ENCODE measurements at places on chromosomes 1 and 21.
A peak's percentile ranks its signal among the peaks of the same experiment; 100 is the strongest.

DNA sequence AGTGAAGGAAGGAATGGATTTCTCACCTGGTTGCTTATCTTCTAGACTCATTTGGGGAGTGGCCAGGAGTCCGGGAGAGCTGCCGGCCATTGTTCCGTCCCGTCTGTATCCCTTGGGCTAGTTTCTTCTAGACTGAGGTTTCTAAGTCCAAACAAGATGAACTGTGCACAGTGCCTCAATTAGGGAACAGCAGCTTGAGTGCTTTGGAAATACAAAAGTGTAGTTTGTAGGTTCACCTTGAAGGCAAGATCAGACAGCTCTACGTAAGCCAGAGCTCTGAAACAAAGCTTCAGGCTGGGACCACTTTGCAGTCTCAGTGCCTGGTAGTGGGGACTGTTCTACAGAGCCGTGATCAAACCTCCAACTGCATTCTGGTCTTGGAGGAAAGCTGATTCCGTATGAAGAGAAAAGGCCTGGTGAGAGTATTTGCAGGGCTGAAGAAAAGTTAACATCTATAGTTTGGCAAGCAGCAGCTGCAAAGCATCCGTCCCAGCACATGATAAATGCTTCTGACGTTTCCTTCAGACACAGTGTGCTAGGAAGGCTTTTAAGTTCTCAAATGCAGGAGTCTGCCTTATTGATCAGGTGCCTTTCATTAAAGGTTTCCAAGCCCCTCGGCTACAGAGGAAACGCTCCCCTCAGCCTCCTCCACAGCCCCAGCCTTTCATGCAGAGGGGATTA lies 432.8 kb downstream of the KIF26B start:
- DNase-seq: no peak

DNA sequence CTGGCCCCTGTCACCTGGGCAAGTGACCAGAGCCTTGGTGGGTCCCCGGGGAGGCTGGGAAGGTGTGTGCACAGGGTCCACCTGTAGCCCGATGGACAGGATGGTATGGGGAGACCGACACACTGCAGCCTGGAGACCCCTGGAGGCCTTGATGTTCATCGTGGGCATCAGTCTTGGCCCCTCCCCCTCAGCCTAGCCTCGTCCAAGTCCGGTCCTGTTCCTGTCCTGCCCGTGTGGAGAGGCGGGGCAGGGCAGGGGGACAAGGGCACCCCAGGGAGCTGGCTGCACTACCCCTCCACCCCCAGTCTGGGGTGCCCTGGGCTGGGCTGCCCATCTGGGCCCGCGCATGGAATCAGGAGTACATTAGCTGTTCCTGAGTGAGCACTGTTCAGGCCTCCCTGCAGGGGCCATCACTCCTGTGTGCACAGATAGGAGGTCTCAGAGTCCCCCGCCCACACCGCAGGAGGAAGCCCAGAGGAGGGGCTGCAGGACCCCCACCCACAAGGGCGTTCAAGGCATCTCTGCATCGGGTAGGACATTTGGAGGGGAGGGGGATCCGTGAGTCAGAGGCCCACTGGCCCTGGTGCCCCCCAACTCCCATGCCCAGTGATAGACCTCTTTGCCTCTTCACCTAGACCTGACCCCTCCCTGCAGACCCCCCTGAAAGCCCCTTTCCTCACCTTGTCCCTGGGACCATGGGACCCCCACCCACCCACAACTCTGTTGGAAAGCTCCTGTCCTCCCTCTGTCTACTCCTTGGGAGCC lies 63.2 kb downstream of the WNT9A start:
- DNase-seq: no peak

DNA sequence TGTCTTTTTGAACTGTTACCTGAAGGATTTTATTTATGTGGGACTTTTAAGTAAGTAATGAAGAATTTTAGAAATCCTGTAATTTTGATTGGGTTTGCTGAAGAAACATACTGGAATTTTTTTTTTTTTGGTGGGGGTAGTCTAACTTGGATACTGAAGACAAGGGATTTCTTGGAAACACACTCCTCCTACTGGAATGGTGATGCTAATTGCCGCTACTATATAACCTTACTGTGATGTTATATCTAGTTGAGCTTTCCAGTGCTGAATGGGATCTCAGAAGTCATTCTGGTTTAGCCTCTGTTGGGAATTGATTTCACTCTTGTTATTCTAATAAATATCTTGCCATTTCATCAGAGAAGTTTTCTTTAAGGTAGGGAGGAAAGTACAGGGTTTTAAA lies 8.4 kb downstream of the PPP2R5A start:
- DNase-seq: no peak

DNA sequence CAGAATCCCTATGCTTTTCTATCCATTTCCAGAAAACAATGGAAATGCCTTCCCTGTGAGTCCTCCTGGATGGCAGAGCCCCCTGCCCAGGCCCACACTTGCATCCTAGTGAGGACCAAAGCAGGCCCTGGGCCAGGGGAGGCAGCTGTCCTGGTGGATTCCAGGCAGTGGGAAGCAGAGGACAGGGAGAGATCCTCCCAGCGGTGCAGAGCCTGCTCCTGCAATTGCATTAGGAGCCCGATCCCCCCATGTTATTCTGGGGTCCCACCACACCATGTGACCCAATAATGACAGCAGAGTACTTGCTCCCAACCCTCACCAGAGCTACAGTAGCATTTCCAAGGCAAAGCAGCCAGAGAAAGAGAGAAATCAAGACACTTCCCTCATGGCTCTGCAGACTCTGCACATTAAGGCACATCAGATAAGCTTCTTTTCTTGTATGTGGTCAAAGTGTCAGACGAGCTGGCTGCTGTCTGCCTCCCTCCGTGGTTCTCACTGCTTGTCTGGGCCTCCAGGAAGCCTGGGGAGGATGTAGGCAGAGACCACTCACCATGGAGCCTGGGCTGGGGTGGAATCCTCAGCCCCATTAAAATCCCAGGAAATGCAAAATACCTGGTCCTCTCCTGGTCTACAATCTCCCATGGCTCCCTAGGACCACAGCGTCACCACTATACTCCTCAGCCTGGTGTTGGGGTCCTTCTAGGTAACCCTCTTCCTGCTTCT lies 54.9 kb upstream of the RUNX3 start:
- peak; percentile 72 for DNase-seq

DNA sequence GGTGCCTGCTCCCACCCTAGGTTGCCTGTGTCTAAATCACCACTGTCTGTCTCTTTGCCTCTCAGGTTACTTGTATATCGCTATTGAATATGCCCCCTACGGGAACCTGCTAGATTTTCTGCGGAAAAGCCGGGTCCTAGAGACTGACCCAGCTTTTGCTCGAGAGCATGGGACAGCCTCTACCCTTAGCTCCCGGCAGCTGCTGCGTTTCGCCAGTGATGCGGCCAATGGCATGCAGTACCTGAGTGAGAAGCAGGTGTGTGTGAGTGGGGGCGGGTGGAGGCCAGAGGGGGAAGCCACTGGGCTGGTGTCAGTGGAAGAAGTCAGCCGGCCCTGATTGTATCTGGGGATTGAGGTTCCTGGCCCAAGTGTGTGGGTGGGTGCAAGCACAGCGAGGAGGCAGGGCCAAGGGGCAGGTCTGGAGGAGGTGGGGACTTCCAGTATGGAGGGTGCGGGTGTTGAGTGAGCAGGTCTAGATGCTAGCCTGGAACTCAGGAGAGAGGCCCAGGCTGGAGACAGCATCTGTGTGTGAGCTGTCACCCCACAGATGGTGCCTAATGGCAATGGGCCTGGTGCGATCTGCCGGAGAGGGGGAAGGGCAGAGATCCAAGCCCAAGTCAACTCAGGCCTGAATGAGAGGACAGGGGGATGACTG lies 17.2 kb downstream of the TIE1 start:
- DNase-seq: no peak

DNA sequence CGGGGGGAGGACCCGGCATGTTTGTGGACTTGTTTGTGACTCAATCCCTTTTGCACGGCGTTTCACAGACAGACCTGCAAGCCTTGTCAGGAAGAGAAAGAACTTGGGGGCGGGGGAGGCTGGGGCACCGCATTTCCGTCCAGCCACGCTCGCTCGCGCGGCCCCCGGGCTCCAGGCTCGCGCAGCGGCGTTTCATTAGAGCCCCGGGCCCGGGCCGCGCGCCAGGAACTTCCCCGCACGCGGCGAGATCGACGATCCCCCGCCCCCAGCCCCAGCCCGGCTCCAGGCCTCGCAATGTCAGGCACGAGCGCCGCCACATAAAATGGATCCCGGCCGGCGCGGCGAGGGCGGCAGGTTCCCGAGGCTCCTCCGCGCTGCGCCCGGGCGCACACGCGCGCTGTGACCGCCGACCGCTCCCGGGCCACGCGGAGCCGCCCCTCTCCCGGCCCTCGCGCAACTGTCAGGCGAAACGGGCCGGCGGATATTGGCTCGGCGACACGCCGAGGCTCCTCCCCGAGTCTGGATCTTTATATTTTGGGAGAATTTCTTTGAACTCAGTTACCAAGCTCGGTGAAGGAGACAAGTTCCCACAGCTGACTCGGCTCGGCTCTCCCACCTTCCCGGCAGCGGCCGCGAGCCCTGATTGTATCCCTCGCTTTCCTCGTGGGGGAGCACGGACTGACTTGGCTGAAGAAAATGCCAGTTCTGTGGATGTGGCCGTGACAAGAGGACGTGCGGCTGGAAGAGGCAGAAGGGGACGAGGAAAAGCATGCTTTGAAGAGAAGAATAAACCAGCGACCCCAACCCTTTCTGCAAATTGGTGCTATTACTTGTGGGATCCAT lies at the start of gene KIF26B:
Gene KIF26B, plus strand, starts transcription at position 557 of the 843 bp plus-strand sequence. CDS start 440 bp downstream, outside the sequence.
- no peak for DNase-seq

GRCh38 chr1:66140072-66140471 lies 347.4 kb downstream of the PDE4B start:
- DNase-seq: no peak

DNA sequence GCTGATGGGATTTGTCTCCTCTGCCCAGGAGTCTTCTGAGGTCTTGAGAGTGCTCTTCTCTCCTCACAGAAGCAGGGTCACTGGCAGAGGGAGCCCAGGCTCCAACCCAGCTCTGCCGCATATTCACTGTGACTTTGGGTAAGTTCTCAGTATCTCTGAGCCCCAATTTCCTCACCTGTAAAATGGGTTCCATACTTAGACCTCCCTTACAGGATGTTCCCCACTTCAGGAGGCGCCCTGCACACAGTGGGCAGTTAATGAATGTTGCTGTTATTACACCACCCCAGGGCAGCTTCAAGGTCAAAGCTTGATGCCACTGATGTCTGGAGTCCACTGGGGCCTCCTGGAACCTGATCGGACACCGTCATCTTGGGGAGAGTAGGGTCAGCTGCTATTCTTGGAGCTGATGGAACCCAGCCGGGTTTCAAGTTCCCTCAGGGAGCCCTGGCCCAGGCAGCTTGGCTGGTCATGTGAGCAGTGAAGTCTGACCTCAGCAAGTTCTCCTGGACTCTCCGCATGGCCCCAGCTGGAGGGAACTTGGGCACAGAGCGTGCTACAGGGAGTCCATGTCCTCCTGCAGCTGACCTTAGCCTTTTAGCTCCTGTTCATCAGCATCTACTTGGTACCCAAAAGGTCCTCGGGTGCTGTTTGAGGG lies 21.8 kb downstream of the COA7 start:
- DNase-seq: no peak

DNA sequence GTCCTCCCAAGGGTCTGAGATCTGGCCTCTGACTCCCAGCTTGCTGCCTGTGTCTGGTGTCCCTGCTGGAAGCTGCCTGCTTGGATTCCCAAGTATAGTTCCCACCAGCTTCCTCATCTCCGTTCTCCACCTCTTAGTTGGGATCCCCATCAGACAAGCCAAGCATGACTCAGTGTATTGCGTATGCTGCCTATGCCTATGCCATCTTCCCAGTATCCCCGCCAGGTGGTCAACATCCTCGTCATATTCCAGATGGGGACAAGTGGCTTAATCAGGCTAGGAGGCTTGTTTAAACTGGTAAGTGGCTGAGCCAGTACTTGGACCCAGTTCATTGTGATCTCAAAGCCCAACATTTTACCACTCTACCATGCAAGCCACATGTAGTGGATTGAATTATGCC lies 204.4 kb downstream of the GRIK3 start:
- DNase-seq: no peak
